H1 (cell line): ENCODE measurements at places on chromosomes 6 and 20.
A peak's percentile ranks its signal among the peaks of the same experiment; 100 is the strongest.

DNA sequence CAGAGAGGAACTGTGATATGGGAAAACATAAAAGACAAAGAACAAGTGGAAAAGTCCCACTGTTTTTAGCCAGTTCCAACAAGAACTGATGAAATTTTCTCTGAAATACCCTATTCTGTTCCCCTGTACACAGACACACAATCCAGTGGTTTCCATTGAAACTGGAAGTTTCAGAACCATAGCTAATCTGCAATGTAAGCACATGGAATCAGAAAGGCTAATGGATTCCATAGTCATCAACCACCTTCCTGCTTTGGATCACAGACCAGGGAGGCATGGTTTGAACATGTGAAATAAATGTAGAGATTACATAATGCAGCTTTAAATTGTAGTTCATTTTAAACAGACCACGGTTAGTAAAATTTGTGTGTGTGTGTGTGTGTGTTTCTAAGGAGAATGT is 242.1 kb downstream of the GJA1 start:
- no peak for DNase-seq

- no peak for DNase-seq
These were observed 25.7 kb downstream of the HMGN3 start for GRCh38 chr6:79208816-79209215.

DNA sequence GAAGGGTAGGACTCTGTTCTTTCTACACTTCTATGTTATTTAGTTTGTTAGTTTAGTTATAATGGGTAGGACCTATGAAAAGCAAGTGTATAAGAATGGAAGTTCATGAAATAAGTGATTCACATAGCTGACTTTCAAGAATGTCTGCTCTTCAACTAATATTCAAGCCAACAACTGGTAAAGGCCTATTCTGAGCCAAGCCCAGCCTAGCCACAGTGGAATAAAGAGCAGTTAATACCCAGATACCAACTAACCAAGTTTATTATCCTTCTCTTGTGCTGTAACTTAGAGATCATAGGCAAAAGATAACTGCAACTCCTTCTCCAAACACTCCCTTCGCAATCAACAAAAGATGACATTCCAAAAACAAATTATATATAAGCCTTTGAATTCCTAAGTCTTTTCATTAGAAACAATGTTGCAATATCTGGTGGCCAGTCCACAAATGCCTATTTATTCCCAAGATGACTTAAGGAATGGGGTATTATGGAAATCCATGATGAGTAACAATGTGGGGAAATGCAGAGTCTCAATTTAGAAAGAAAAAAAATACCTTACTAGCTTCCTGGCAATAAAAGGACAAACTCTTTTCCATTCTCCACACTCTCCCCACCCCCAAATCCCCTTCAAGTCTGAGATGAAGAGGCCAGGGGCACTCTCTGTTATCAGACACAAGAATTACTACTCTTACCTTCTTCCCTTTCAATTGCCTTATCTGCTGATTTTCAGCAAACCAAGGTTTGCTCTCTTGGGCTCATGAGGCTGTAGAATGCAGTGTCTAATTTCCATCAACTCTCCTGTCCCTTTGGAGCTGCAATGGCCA is 27.4 kb downstream of the BTBD9 start:
- no peak for DNase-seq

- no peak for DNase-seq
These were observed 91.9 kb downstream of the TAF4 start for GRCh38 chr20:61973515-61974356.

DNA sequence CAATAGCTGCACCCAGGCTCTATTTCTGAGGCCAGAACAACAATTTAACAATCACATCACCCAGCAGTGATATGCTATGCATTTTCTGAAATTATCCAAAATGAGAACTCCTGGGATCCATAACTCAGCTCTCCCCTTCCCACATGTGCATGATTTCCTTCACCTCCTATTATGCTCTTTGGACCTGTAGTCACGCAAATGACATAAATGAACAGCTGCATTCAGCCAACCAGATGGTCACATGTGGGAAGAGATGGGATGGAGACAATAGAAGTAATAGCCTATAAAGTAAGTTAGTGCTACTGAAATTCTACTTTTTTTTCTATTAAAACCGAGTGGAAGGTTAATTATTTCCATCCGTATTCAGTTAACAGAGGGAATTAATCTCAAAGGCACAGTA is 662.1 kb upstream of the ID4 start:
- DNase-seq: no peak

DNA sequence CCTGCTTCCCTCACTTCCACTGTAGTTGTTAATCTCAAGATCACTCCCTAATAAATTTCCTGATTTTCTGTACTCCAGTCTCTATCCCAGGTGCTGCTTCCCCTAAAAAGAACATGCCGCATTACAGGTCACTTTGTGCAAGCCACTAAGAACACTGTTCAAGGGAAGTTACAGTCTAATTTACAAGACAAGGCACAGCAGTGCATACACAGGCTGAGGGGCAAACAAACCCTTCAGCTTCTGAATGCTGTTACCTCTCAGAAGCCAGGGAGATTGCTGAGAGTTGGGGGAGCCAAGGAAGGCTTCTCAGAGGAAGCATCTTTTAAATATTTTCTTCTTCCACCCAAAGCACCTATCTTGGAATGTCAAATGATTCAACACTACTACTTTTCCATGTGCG is 445.3 kb upstream of the FLRT3 start:
- DNase-seq: no peak

- no peak for DNase-seq
These were observed 70.7 kb upstream of the RAB32 start for GRCh38 chr6:146472918-146473317.

GRCh38 chr6:160971171-160971570 is 20.4 kb upstream of the MAP3K4 start:
- no peak for DNase-seq

- DNase-seq: no peak
These were observed 16.5 kb upstream of the TINAG start for GRCh38 chr6:54291738-54292137.

DNA sequence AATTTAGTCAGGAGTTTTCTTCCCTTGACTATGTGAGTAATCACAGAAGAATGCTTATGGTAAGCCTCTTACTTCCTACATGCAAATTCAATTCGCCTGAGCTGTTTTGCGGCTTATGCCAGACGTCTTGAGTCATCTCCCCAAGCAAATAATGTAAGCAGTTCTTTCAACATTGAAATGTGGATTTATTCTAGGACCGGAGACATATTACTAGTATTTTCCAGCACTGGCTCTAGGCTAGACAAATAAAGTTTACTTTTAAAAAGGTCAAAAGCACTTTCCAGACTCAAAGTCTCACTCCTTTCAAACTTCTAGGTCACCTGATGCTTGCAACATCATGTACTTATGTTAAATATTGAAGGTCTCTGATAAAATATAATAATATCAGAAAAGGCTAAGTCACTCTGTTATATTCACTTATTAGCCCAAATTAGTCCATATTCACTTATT is 38.1 kb upstream of the NOX3 start:
- DNase-seq: peak; percentile 47

- DNase-seq: peak; percentile 31
These were observed 1383.5 kb upstream of the DEFB115 start for GRCh38 chr20:29873946-29874345.

- no peak for DNase-seq
These were observed 12.6 kb downstream of the GLP1R start for GRCh38 chr6:39061182-39061581.

GRCh38 chr20:56826306-56826704 is 197.2 kb downstream of the TFAP2C start:
- DNase-seq: no peak

DNA sequence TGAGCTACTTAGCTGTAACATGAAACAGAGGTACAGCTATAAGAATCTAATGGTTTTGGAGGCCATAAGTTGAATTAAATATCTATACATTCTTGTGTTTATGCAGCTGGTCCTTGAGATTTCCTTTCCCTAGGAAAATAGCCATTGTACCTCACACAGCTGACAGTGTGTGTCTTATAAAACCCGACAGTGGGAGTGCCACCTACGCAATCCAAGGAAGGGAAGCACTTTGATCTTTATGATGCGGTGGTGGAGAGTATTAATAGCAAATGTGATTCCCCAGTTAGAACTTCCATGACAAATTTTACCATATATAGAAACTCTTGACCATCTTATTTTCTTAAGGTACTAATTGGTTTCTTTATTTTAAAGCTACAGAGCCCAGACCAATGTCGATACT is 149.5 kb downstream of the TMEM200A start:
- DNase-seq: no peak

- DNase-seq: no peak
These were observed 3.6 kb upstream of the CCN2 start for GRCh38 chr6:131954775-131955107.

GRCh38 chr6:27332692-27333641 is 20.9 kb upstream of the POM121L2 start:
- peak; percentile 13 for DNase-seq

- DNase-seq: no peak
These were observed 17.7 kb downstream of the RAB22A start for GRCh38 chr20:58327211-58327610.

- DNase-seq: peak; percentile 29
These were observed 1.0 kb upstream of the KIF13A start for GRCh38 chr6:17988422-17988944.

DNA sequence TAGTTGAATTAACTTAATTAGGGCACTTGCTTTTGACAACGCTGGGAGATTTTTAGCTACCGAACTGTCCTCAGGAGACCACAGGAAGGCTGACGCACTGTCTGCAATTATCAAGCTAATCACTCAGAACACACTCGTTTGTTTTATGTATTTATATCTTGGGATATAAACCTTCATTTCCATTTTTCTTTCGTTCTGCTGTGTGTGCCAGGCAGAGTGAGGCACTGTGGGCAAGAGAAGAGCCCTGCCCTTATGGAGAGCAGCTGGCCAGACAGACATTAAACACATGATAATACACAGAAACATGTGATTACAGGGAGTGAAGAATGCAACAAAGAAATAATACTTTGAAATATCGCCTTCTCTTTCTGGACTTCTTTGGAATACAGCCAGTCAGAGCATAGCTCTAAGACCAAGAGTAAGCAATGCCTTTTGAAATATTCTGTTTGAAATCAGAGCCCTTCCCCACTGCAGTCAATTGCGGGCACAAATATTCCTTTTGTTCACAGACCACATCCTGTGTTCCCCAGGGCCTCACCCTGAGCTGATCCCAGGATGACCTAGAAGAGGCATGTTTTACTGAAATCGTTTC is 96.8 kb downstream of the ANKRD60 start:
- peak; percentile 30 for DNase-seq

- DNase-seq: no peak
These were observed 104.9 kb downstream of the PDSS2 start for GRCh38 chr6:107354451-107354850.

GRCh38 chr6:156778454-156779205 is 1.5 kb downstream of the ARID1B start:
- DNase-seq: peak; percentile 64

GRCh38 chr6:36871686-36872085 is 2.9 kb downstream of the PPIL1 start:
- no peak for DNase-seq

DNA sequence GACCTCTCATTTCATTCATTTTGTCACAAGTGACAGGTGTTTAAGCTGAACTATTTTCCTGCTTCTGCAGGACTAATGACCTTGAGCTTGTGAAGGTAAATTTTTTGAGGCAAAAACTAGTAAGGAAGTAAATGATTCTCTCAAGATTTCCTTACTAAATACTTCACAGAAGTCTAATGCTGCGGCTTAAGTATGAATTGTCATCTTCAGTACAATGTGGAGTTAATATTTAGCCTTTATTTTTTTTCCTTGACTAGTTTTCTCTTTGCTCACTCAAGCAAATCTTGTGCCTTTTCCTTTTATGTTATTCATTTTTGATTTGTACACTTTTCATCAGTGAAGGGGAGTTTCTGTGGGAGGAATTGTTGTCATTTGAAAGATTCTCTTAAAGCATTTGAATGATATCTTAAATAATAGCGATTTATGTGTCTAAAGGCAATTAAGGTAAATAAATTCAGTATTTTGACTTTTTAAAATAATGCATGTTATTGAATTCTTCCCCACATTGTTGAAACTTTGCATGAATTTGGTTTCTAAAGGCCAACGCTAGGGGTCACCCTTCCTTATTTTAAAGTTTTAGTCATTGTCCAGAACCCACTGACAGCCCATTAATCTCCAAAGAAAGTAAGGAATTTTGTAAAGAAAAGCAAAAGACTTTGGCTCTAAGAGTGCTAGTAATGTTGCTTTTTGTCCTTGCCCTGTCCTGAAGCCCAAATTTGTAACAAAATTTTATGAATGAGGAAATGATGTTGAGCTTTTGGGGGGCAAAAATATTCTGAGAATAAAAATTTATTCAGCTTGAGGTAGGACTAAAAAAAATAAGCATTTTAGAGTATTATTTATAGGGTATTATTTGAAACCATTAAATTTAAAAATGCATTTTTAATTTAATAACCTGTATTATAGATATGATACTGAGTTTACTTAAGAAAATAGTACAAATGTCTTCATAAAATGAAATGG is 157.4 kb upstream of the LAMA2 start:
- DNase-seq: no peak

GRCh38 chr6:107780226-107780625 is 43.9 kb downstream of the SCML4 start:
- DNase-seq: no peak

GRCh38 chr6:135424385-135424784 is 73.2 kb downstream of the AHI1 start:
- DNase-seq: no peak

GRCh38 chr20:8700756-8701155 is 368.1 kb upstream of the PLCB4 start:
- DNase-seq: no peak

- no peak for DNase-seq
These were observed 284.4 kb upstream of the RNF24 start for GRCh38 chr20:4299773-4300172.

DNA sequence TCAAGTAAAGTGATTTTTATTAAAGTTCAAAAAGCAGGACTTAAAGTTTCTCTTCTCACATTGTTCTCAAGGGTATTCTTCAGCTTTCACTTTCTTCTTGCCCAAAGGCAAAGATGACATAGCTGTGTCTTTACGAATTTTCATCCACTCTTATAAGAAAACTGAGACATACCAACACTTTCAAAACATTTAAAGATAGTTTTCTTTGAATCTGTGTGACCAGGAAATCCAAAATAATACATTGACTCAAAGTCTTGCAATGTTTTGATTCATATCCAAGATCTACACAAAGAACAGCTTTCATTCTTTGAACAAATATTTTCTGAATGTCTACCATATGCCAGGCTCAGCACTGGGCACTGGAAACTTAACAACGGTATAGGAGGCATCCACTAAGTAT is 117.9 kb downstream of the SIM1 start:
- no peak for DNase-seq

GRCh38 chr6:4304927-4305455 is 169.6 kb upstream of the ECI2 start:
- no peak for DNase-seq

DNA sequence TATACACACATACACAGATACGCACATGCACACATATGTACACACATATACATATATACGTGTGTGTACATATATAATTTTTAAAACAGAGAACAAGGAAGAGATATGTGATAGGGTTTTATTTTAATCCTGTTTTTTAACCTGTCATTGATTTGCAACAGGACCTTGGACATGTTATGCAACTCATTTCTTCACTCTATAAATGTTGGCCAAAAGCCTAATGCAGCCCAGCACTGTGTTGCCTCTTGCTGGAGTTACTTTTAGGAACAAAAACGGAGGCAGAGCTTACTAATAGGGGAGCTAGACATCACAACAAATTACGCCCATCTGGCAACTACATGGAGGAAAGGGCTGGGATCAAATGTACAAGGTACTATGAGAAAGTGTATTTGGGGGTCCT is 179.9 kb upstream of the TAB2 start:
- DNase-seq: no peak
